Activated naive CD8-positive, alpha-beta T cell treated with anti-CD3 and anti-CD28 coated beads, Interleukin-2, amount 10 ng/mL, durations not matched to agents 7 days and 5 days (primary cell): ENCODE measurements at places on chromosomes 7 and 10. TPM values are rescaled to one million over a fixed set of nuclear protein-coding genes. Genes with fewer than 3 reads are reported as not detected.

The UCMA gene
- not detected for total RNA-seq

The ZC3HAV1L gene
- total RNA-seq, result 15.6 TPM

GRCh38 chr10:124176349-124177179 is 83.2 kb upstream of the CHST15 start:
- peaks cover 7% of the 10 kb centered on the region for H3K4me1 ChIP-seq
- no peak for DNase-seq
- no peaks in the 10 kb centered on the region for H3K36me3 ChIP-seq
- H3K27ac ChIP-seq, result no peak overlapping the region

DNA sequence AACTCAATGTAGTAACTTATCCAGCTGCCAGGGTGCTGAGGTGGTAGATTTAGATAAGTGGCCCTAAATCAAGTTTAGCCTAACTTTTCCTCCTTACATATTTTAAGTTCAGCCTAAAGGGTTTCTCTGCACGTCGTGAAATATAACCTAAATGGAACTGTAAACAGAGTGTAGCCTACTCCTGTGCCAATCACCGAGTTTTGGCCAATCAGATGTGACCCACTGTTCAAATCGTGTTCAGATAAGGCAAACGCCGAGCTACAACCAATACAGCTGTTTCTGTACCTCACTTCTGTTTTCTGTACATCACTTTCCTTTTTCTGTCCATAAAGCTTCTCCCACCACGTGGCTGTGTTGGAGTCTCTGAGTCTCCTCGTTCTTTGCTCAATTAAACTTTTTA is 904.2 kb upstream of the POT1 start:
- H3K36me3 ChIP-seq, result no peaks in the 10 kb centered on the region
- H3K4me1 ChIP-seq, result no peaks in the 10 kb centered on the region
- H3K27ac ChIP-seq, result no peak overlapping the region
- no peak for DNase-seq

- H3K4me3 ChIP-seq, result no peak overlapping the region
- H3K36me3 ChIP-seq, result no peaks in the 10 kb centered on the region
- DNase-seq, result no peak
- peaks cover 6% of the 10 kb centered on the region for H3K27me3 ChIP-seq
- H3K27ac ChIP-seq, result no peak overlapping the region
- H3K4me1 ChIP-seq, result no peaks in the 10 kb centered on the region
These were observed 33.9 kb upstream of the GPAM start for GRCh38 chr10:112217386-112218035.

The SKIDA1 gene
- total RNA-seq, result 0.58 TPM

The GALNT17 gene
- not detected for total RNA-seq

DNA sequence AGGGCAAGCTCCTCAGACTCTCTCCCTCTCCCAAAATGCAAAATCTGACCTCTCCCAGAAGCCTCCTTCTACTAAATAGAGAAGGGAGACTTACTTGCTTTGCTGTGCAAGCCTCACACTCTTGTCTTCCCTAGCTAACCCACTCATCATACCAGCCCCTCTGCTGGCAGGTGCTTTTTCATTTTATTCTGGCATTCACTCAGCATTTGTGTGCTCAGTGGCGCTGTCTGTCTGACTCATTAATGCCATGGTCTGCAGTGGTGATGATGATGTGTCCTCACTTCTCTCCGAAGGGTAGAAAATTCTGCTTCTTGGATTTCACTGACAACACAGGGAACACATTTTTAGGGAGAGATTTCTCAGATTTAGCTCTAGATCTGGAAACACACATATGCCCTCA is 22.0 kb upstream of the BTRC start:
- no peaks in the 10 kb centered on the region for H3K4me1 ChIP-seq
- no peaks in the 10 kb centered on the region for H3K36me3 ChIP-seq
- H3K27me3 ChIP-seq, result peaks cover 15% of the 10 kb centered on the region
- no peak for DNase-seq
- no peak overlapping the region for H3K27ac ChIP-seq
- no peak overlapping the region for H3K4me3 ChIP-seq

The EPHB4 gene
- 3.3 TPM for total RNA-seq

GRCh38 chr10:131869344-131869743 is 31.5 kb upstream of the PPP2R2D start:
- H3K4me1 ChIP-seq, result no peaks in the 10 kb centered on the region
- H3K4me3 ChIP-seq, result no peak overlapping the region
- H3K27ac ChIP-seq, result no peak overlapping the region
- peaks cover 4% of the 10 kb centered on the region for H3K27me3 ChIP-seq
- DNase-seq, result no peak
- H3K36me3 ChIP-seq, result no peaks in the 10 kb centered on the region

The HECW1 gene
- not detected for total RNA-seq

GRCh38 chr7:132799081-132799413 is 222.8 kb upstream of the PLXNA4 start:
- H3K27ac ChIP-seq, result no peak overlapping the region
- no peaks in the 10 kb centered on the region for H3K4me1 ChIP-seq
- no peak overlapping the region for H3K4me3 ChIP-seq
- H3K27me3 ChIP-seq, result no peaks in the 10 kb centered on the region

The AMPH gene
- not detected for total RNA-seq

DNA sequence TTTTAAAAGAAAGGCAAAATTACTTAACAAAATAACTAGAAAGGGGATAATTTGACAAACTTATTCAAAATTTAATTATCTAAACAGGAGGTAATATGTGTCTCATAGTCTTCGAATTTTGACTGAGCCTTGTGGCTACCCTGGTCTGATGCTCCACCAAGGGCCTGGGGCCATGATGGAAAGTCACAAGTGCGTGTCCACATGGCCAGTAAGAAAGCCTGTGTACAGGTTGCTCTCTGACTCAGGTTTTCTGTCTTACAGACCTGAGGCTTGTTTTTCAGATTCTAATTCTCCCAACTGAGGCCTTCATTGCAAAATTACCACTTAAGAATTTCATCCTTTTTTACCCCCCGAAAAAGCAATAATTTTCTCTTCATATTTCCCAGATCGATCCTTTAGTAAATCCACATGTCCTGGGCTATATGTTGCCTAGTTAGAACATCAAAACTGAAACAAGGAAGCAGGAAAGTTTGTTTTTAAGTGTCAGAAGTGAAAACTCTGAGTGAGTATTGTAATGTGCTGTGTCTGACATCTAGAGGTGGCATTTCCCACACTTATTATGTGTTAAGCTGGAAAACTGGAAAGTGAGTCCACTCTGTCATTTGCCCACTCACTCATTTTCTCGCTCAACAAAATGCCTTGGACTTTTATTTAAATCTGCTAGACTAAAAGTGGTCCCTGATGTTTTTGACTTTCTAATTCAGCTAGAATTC is 10.0 kb downstream of the CYP3A43 start:
- H3K36me3 ChIP-seq, result no peaks in the 10 kb centered on the region
- H3K27me3 ChIP-seq, result peaks cover 7% of the 10 kb centered on the region
- H3K4me3 ChIP-seq, result peak overlapping the region; percentile 25
- H3K27ac ChIP-seq, result peak overlapping the region; percentile 46

GRCh38 chr10:111953949-111954348 is 229.6 kb downstream of the GPAM start:
- no peak for DNase-seq
- no peaks in the 10 kb centered on the region for H3K4me1 ChIP-seq
- H3K27ac ChIP-seq, result no peak overlapping the region

The TAS2R41 gene
- not detected for total RNA-seq

DNA sequence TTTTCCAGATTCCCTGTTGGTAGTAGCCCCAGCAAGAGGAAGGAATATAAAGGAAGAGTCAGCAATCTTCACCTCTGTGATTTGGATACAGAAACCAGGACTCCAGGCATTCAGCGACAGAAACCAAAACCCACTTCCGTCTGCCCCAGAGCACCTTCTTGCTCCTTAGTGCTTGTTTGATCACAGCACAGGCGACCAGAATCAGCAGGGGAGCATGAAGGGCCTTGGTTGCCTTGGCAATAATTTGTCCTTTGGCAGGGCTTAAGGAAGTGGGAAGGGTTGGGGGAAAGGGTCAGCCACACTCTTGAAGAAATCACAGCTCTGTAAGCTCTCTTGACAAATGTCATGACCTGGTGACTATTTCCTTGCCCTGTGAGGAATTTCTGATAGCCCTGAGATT is 379.6 kb downstream of the OTUD1 start:
- no peak overlapping the region for H3K27ac ChIP-seq
- H3K27me3 ChIP-seq, result no peaks in the 10 kb centered on the region
- H3K36me3 ChIP-seq, result no peaks in the 10 kb centered on the region
- no peaks in the 10 kb centered on the region for H3K4me1 ChIP-seq
- DNase-seq, result no peak
- H3K4me3 ChIP-seq, result no peak overlapping the region

DNA sequence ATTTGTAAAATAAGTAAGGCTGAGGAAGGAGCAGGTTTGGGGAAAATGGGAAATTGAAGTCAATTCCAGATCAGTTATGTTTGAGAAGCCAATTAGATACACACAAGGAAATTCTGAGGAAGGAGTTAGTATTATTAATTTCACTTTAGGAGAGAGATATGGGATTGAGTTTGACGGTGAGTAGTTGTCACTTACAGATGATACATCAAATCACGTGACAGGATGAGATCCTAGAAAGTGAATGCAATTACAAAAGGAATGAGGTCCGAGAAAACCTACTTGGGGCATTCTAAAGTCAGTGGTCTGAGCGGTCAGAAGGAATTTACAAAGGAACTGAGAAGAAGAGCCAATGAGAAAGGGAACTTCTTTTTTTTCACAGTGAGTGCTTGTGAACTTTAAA is 364.3 kb upstream of the TMEM229A start:
- H3K36me3 ChIP-seq, result no peaks in the 10 kb centered on the region
- no peaks in the 10 kb centered on the region for H3K27me3 ChIP-seq
- no peak overlapping the region for H3K27ac ChIP-seq
- DNase-seq, result no peak
- no peaks in the 10 kb centered on the region for H3K4me1 ChIP-seq

GRCh38 chr7:2154121-2154520 is 78.6 kb downstream of the MAD1L1 start:
- no peaks in the 10 kb centered on the region for H3K4me1 ChIP-seq
- no peak overlapping the region for H3K4me3 ChIP-seq
- H3K36me3 ChIP-seq, result no peaks in the 10 kb centered on the region

The MALRD1 gene
- not detected for total RNA-seq

The MRC1 gene
- total RNA-seq, result 1.7 TPM

GRCh38 chr10:24235471-24235870 is 26.5 kb downstream of the KIAA1217 start:
- H3K36me3 ChIP-seq, result no peaks in the 10 kb centered on the region
- no peak for DNase-seq
- H3K27ac ChIP-seq, result no peak overlapping the region

DNA sequence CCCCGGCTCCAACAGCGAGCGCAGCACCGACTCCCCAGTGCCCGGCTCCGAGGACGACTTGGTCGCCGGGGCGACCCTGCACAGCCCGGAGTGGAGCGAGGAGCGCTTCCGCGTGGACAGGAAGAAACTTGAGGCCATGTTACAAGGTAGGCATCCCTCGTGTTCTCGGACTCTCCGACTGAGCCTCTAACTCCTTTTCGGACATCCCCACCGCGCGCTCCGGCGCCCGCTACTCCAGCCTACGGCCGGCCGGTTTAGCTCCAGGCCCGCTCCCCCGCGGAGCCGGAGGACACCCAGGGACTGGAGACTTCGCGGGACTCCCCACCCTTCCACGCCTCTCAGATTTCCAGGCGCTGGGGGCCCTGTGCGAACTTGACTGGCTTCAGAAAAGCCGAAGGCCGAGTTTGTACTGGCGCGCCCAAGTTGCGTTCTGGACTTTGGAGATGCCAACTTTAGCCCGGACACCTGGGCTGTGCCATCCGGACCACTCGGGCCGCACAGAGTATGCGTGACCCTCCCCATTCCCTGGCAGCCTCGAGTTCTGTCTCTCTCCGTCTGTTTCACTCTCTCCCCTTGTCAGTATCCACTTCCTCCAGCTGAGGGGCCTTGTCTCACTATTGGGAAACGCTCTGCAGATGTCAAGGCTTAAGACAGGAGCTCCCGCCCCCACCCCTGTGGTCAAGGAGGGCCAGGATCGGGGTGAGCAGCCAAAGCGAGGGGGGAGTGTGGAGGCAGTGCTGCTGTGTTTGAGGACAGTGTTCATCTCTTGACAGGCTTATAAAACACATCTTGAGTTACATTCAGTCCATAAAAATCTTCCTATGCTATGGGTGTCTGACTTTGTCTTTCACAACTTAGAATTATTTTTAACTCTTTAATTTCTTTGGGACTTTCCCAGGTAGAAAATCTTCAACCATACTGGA is 777 bp downstream of the BICC1 start:
- peaks cover 3% of the 10 kb centered on the region for H3K36me3 ChIP-seq
- H3K27me3 ChIP-seq, result peaks cover 36% of the 10 kb centered on the region
- peak; percentile 28 for DNase-seq
- peaks cover 6% of the 10 kb centered on the region for H3K4me1 ChIP-seq
- no peak overlapping the region for H3K27ac ChIP-seq
- peak overlapping the region; percentile 61 for H3K4me3 ChIP-seq

GRCh38 chr10:76982671-76983070 is 654.9 kb downstream of the KCNMA1 start:
- no peak overlapping the region for H3K4me3 ChIP-seq
- no peaks in the 10 kb centered on the region for H3K36me3 ChIP-seq
- no peak overlapping the region for H3K27ac ChIP-seq
- no peak for DNase-seq
- no peaks in the 10 kb centered on the region for H3K4me1 ChIP-seq

DNA sequence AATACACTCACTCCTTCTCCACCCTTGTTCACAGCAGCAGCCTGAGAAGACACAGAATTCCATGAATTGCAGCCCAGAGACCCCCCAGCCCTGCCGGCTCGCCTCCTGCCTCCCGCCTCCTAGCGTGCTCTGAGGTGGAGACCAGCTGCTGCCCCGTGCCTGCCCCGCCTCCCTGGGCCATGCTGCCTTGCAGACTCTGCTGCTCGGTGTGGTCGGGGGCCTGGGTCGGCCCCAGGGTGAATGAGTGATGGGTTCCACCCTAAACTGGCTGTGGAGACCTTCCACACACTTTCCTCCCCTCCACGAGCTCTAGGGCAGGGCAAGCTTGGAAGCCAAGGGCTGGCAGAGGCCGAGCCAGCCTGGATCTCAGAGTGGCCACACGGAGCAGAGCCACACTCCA is 479.3 kb downstream of the DNAJB6 start:
- no peak overlapping the region for H3K4me3 ChIP-seq
- no peak for DNase-seq
- no peak overlapping the region for H3K27ac ChIP-seq
- no peaks in the 10 kb centered on the region for H3K27me3 ChIP-seq
- no peaks in the 10 kb centered on the region for H3K4me1 ChIP-seq

The CUZD1 gene
- 3.4 TPM for total RNA-seq

The GRID2IP gene
- 0.28 TPM for total RNA-seq

- H3K27me3 ChIP-seq, result no peaks in the 10 kb centered on the region
- H3K4me3 ChIP-seq, result no peak overlapping the region
- H3K36me3 ChIP-seq, result peaks cover 16% of the 10 kb centered on the region
- DNase-seq, result no peak
- peaks cover 20% of the 10 kb centered on the region for H3K4me1 ChIP-seq
These were observed 6.0 kb upstream of the CROT start for GRCh38 chr7:87339373-87339897.

DNA sequence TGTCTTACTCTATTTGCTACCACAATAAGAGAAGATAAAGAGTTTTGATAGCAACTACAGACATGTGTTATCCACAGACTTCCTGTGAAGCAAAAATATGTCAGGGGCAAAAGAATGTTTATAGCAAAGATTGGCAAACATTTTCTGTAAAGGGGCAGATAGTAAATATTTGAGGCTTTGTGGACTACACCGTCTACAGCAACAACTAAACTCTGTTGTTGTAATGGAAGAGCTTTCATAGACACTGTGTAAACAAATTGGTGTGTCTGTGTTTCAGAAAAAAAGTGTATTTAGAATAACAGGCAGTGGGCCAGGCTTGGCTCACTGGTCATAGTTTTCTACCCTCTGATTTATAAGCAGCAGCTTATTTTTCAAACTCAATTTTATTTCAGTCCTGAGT is 521.4 kb downstream of the ANKRD7 start:
- no peak for DNase-seq
- no peak overlapping the region for H3K27ac ChIP-seq
- no peaks in the 10 kb centered on the region for H3K36me3 ChIP-seq
- H3K4me3 ChIP-seq, result no peak overlapping the region
